ENCODE measurements at places on chromosomes 1 and 21.
A peak's percentile ranks its signal among the peaks of the same experiment; 100 is the strongest.

- DNase-seq = no peak
Measured at GRCh38 chr1:177928194-177928593, 41.7 kb downstream of the SEC16B start.

DNA sequence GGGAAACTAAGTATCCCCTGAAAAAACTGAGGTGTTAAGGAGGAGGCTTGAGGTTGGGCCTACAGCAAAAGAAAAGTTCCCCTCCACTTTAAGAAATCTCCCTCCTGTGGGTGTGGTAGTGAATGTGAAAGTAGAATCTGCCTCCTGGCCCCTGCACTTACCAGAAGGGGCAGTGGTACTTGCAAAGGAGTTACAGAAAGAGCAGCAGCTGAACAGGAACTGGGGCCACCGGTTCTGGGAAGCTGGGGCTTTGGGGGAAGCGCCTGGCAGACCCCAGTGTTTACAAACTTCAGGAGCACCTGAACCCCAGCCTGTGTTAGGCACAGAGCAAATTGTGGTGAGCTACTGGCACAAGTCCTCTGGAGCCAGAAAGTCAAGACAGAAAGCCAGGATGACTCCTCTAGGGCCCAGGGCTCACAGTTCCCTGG lies 250.2 kb upstream of the FGGY start:
- no peak for DNase-seq

DNA sequence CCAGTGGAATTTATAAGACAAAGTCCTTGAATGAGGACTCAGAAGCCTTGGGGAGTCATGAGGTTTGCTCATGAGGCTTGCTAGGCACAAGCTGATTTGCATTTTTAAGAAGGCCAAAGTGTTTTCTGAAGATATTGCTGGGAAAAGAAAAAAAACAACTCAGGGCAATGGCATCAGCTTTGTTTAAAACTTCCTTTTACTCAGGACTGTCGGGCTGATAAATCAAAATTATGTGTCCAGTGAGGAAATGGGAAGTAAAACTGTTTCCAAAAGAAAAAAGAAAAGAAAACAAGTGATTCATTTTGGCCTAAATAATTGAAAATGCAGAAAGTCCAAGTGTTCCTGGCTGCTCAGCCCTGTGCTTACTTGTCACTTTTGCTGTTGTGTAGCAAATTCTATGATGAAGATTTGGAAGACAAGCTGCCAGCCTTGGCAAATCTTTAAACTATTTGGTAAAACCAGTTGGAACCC lies 282.4 kb downstream of the HLX start:
- DNase-seq = no peak

GRCh38 chr1:155123801-155124200 lies 3.9 kb upstream of the EFNA1 start:
- no peak for DNase-seq

DNA sequence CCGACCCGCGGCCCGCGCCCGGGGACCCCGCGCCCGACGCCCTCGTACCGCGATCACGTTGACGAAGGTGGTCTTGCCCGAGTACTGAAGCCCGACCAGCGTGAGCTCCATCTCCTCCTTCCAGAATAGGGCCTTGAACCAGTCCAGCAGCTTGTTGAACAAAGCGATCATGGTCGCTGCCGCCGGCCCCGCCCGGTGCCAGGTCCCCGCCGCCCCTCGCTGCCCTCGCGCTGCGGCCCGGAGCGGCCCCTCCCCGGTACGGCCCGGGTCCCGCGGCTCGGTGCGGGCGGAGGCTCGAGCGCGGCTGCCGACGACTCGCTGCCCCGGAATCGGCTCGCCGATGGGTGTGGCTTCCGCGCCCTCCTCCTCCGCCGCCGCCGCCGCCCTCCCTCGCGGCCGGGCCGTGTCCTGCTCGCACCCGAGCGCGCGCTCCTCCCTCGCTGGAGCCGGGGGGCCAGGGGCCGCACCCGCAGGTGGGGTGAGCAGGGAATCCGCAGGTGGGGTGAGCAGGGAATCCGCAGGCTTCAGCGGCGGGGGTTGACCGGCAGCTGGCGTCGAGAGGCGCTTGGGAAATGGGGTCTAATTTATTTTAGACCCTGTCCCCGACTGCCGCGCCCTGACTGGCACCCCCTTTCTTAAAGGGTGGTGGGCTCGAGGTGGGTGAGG lies at the start of gene ARL8A:
Gene ARL8A (minus strand): TSS at position 336 of the 666 bp plus-strand sequence. CDS start 165 bp downstream, at position 171.
- DNase-seq = peak; percentile 47

DNA sequence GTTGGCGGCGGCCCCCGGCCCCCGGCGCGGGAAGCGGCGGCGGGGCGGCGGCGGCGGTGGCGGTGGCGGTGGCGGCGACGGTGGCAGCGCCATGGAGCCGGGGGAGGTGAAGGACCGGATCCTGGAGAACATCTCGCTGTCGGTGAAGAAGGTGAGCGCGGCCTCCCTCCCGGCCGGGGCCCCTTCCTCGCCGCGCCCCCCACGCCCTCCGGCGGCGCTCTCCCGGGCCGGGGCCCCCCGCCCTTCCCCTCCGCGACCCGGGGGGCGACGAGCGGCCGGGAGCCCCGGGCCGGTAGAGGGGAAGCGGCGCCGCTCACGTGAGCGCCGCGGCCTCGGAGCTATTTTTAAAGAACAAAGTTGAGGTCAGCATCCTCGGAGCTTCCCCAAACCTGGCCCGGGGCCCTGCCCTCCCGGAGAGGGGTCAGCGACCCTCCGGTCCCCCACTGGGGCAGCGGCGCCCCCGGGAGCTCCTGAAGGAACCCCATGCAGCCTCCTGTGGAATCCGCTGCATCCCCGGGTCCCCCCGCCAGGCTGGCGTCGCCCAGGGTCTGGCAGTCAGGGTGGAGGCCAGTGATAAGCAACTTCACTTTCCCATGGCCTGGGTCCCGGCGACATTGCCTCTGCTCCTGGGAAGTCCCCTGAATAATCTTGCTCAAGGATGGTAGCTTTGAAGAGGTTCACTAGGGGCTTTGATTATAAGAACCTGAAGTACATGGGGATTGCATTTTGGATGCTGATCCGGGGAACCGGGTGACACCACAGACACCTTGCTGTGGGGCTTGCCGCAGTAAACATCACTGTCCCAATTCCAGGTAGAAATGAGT lies 560 bp downstream of the PLEKHM2 start:
- no peak for DNase-seq

- DNase-seq = no peak
Measured at GRCh38 chr1:151968791-151969399, 24.8 kb downstream of the S100A10 start.

DNA sequence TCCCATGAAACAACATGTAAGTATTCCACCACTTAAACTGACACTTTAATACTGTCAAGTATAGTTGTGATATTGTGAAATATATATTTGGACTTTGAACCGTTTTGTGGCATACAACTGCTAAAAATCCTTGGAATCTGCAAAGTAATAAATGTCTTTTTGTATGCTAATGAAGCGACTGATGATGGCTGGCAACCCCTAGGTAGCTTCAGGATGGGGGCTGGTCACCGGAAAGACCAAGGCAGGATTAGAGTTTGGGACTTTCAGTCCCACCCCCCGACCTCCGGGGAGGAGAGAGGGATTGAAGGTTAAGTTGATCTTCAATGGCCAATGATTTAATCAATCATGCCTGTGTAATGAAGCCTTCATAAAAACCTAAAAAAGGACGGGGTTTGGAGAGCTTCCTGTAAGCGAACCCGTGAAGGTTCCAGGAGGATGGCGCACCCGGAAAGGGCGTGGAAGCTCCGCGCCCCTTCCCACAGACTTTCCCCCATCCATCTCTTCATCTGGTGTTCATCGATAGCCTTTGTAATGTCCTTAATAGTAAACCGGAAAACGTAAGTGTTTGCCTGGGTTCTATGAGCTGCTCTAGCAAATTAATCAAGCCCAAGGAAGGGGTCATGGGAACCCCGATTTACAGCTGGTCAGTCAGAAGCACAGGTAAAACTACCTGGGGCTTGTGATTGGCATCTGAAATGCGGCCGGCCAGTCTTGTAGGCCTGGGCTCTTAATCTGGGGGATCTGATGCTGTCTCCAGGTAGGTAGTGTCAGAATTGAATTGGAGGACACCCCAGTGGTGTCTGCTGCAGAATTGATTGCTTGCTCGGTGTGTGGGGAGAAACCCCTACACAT lies 1.8 kb upstream of the ZNF281 start:
- no peak for DNase-seq

- no peak for DNase-seq
Measured at GRCh38 chr1:153565529-153566374, at the start of gene S100A2. Gene S100A2 (minus strand): TSS chr1:153565844. CDS start chr1:153563877, 1,967 bp downstream.

DNA sequence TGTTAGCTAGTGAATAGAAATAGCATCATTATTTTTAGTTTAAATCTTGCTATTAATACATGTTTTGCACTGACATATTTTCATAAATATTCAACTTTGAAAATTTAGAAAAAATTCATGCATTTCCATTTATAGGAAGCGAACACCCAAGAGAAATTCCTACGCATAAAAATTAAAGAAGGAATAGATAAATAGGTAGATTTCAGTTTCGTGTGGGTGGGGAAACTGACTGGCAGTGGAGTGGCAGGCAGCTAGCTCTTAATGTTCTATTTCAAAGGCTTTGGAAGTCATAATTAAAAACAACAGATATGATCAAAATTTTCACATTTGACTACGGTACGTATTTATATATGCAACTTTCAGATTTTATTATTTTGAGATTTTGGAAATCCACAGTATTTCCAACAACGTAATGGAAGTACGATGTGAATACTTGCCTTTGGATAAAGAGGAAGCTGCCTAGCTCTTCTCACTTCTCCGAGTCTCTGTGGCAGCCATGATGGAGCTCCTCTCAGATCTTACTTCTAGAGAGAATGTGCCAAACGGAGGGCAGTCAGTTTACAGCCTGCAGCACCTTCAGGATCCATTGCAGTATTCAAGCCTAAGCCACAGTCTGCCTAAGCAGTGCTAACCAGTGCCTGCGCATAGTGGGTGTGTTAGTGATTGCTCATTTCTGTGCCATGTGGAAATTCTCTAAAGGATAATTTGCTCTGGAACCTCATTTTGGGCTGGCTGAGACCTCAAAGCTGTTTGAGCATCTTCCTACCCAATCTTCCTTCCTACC lies 62.9 kb upstream of the RGS4 start:
- DNase-seq = no peak

GRCh38 chr1:187244623-187245022 lies 415.9 kb downstream of the PLA2G4A start:
- DNase-seq = peak; percentile 57

DNA sequence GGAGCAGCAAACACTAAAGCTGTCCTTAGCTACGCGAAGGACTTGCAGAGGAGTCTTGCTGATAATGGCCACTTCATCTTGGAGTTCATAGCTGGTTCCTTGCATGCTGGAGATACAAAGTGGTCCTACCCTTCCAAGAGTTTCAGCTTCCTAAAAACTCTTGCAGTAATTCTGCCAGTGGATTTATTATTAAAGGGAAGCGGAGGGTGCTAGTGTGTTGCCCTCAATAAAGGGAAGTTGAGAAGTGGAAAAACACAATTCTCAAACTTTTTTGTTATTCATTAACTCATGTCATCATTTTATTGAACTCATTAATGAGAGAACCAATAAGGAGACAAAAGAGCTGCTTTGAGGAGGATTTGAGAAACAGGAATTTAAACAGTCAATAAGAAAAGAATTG lies 6.5 kb upstream of the HAPLN2 start:
- no peak for DNase-seq

GRCh38 chr1:95876276-95876675 lies 642.3 kb downstream of the RWDD3 start:
- DNase-seq = no peak

- DNase-seq = no peak
Measured at GRCh38 chr1:36514501-36514900, 31.8 kb upstream of the CSF3R start.

DNA sequence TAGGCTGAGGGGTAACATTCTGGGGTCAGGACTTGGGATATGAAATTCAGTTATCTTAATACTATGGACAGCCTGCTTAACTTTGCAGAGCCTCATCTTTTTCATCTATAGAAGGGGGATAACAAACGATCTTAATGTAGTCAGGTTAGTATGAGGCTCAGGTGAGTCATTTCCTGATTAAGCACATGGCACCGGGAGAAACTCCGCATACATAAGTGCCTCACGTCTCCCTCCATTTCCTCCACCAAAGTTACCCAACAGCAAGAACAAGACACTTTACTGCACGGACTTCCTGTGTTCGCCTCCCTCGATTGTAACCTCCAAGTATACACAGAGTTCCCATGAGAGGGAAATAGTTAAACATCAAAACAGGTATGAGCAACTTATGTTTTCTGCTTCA lies 112.7 kb upstream of the COA6 start:
- DNase-seq = no peak

DNA sequence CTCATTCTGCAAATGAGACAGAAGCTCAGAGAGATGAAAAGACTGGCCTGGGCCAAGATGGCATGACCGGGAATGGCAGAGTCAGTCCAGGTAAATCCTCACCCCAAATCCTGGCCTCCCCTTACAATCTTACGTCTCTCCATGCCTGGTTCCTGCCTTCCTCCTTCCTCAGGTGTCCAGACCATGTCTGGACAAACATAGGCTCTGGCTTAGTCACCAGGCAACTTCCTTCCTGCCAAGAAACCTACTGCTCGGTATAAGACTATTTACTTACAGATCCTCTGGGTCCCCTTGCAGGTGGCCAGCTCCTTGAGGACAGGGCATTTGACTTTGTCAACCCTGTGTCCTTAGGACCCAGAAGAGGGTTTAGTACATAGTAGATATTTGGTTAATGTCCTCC lies 69.4 kb upstream of the ROR1 start:
- no peak for DNase-seq

GRCh38 chr1:20633190-20634064 lies at the start of gene PINK1:
Gene PINK1 (plus strand): TSS chr1:20633458. CDS start chr1:20633549, 91 bp downstream.
- DNase-seq = peak; percentile 28

GRCh38 chr1:111658622-111659021 lies 39.0 kb downstream of the RAP1A start:
- DNase-seq = no peak

DNA sequence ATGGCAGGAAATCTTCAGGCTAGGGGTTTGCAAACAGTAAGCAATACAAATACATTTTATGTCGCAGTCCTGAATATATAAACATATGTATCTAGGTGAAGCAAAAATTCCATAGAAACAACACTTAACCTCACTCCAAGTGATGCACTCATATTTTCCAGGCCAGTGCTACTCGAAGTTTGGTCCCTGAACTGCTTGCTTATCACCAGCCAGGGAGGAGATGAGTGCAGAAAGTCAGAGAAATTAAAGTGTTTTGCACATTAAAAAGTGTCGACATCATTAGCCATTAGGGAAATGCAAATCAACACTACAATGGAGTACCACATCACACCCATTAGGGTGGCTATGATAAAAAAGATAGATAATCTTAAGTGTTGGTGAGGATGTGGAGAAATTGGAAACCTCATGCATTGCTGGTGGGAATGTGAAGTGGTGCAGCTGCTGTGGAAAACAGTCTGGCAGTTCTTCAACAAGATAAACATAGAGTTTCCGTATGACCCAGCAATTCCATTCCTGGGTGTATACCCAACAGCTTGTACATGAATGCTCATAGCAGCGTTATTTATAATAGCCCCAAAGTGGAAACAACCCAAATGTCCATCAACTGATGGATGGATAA lies 70.5 kb upstream of the CSF1 start:
- no peak for DNase-seq

- peak; percentile 42 for DNase-seq
Measured at GRCh38 chr1:27395441-27396195, 3.2 kb downstream of the GPR3 start.

Measured in NCI-H1048 (cell line).